Fibroblast of lung (primary cell): ENCODE measurements at places on chromosomes 6 and 20.
A peak's percentile ranks its signal among the peaks of the same experiment; 100 is the strongest.

GRCh38 chr6:74657011-74657410 is 548.8 kb downstream of the COL12A1 start:
- DNase-seq = no peak
- H3K36me3 ChIP-seq = no peaks in the 10 kb centered on the region
- no peaks in the 10 kb centered on the region for H3K27me3 ChIP-seq
- no peak overlapping the region for H3K27ac ChIP-seq

GRCh38 chr6:156933201-156934068 is 156.3 kb downstream of the ARID1B start:
- no peak overlapping the region for H3K4me3 ChIP-seq
- no peak overlapping the region for H3K27ac ChIP-seq
- no peak for DNase-seq
- H3K27me3 ChIP-seq = no peaks in the 10 kb centered on the region

GRCh38 chr6:161001421-161001820 is 9.9 kb downstream of the MAP3K4 start:
- H3K4me1 ChIP-seq = no peaks in the 10 kb centered on the region
- H3K36me3 ChIP-seq = no peaks in the 10 kb centered on the region
- H3K27ac ChIP-seq = no peak overlapping the region
- H3K4me3 ChIP-seq = no peak overlapping the region

GRCh38 chr6:79042799-79043126 is 35.3 kb downstream of the PHIP start:
- H3K27ac ChIP-seq = no peak overlapping the region
- H3K4me1 ChIP-seq = no peaks in the 10 kb centered on the region
- DNase-seq = no peak

- no peak overlapping the region for H3K27ac ChIP-seq
- H3K27me3 ChIP-seq = no peaks in the 10 kb centered on the region
- no peak overlapping the region for H3K4me3 ChIP-seq
- no peak for DNase-seq
- no peaks in the 10 kb centered on the region for H3K4me1 ChIP-seq
These were observed 69.7 kb upstream of the NHSL1 start for GRCh38 chr6:138568997-138569396.

DNA sequence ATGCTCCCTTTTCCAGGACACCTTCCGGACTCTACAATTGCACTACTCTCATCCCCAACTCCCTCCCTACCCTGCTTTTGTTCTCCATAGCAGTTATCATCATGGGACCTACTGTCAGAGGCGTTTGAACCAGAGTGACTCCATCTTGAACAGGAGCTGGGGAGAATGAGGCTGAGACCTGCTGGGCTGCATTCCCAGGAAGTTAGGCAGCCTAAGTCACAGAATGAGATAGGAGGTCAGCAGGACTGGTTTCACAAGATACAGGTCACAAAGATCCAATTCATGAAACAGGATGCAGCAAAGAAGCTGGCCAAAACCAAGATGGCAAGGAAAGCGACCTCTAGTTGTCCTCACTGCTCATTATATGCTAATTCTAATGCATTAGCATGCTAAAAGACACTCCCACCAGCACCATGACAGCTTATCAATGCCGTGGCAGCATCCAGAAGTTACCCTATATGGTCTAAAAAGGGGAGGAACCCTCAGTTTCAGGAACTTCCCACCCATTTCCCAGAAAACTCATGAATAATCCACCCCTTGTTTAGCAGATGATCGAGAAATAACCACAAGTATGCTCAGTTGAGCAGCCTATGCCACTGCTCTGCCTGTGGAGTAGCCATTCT is 15.6 kb downstream of the SLC13A3 start:
- H3K27me3 ChIP-seq = no peaks in the 10 kb centered on the region
- no peak overlapping the region for H3K4me3 ChIP-seq
- H3K27ac ChIP-seq = no peak overlapping the region

GRCh38 chr6:19301980-19302379 is 535.2 kb upstream of the ID4 start:
- H3K36me3 ChIP-seq = no peaks in the 10 kb centered on the region
- H3K4me3 ChIP-seq = no peak overlapping the region
- no peaks in the 10 kb centered on the region for H3K27me3 ChIP-seq
- H3K4me1 ChIP-seq = no peaks in the 10 kb centered on the region
- DNase-seq = peak; percentile 83
- no peak overlapping the region for H3K27ac ChIP-seq

DNA sequence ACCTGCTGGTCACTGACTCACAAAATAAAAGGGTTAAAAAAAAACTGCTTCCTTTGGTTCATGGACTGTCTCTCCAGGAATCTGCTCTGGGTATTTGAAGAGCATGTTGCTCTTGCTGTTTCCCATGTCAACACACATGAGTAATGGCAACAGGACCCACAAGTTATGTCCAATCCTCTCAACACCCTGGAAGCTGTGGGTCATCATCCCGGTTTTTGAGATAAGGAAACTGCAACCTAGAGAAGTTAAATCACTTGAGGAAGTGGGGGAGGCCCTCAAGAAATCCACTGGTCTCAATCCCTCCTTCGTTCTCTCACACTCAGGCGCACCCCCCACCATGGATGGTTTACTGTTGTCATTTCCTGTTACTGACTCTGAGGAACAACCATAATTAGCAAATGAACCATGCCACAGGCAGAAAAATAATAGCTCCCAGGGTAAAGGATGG is 12.4 kb downstream of the MAP1LC3A start:
- no peak overlapping the region for H3K4me3 ChIP-seq
- H3K27ac ChIP-seq = no peak overlapping the region
- peak; percentile 86 for DNase-seq
- no peaks in the 10 kb centered on the region for H3K4me1 ChIP-seq

DNA sequence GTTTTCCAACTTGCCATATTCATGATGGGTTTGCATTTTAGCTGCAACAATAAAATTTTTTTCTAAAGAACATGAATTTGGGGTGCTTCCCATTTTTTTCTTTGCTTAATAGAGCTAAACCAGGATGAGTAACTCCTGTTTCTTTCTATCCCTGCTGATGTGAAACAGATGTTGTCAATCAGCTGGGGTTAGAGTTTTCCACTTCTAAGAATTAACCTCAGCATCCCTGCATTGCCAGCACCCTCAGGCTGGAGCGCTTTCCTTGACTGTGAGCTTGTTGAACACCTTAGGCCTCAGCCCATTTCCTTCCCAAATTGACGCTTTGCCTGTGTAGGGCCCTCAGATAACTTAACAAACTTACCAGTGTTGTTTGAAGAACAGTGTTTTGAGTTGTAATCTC is 74.5 kb downstream of the PTPN1 start:
- H3K36me3 ChIP-seq = peaks cover 24% of the 10 kb centered on the region
- no peak for DNase-seq
- H3K4me1 ChIP-seq = no peaks in the 10 kb centered on the region
- no peak overlapping the region for H3K4me3 ChIP-seq
- H3K27me3 ChIP-seq = no peaks in the 10 kb centered on the region

- H3K27ac ChIP-seq = no peak overlapping the region
- H3K27me3 ChIP-seq = peaks cover 8% of the 10 kb centered on the region
- no peak for DNase-seq
These were observed 83.5 kb downstream of the CD164 start for GRCh38 chr6:109298605-109299264.

DNA sequence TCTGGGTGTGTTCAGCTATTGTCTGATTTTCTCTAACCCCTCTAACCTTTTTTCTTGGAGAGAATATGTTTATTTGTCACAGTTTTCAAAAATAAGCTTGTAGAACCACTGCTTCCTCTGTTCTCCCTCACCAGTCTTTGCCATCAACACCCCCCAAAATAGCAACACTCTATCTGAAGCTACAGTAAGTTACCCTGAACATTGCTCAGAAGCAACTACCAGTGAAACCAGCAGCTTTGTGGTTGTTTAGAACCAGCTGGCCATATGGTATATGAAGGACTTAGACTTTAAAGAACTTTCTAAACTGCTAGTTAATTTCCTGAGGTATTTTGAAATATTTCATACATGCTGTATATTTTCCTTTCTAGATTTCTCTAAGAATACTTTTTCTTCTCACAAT is 242.9 kb downstream of the KHDRBS2 start:
- H3K36me3 ChIP-seq = no peaks in the 10 kb centered on the region
- H3K27ac ChIP-seq = no peak overlapping the region
- no peaks in the 10 kb centered on the region for H3K4me1 ChIP-seq
- H3K27me3 ChIP-seq = no peaks in the 10 kb centered on the region
- no peak overlapping the region for H3K4me3 ChIP-seq

GRCh38 chr20:44738813-44739477 is 6.7 kb upstream of the KCNK15 start:
- H3K36me3 ChIP-seq = no peaks in the 10 kb centered on the region
- no peak overlapping the region for H3K4me3 ChIP-seq
- H3K4me1 ChIP-seq = peaks cover 2% of the 10 kb centered on the region

DNA sequence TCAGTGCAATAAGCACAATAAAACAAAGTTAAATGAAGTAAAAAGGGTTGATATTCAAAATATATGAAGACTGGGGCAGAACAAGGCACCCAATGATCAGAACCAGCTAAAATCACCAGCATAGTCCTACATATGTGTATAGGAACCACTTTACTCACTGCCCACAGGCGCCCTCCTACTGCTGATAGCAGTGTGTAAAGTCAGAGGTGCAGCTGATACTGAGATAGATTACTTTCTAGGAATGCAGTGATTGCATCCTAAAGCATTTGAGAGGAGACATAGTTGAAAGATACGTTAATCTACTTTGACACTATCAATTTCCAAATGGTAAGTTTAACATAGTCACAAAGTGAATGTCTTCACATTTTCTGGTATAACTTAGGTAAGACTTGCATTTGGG is 161.1 kb upstream of the MCHR2 start:
- no peak overlapping the region for H3K27ac ChIP-seq
- H3K27me3 ChIP-seq = peaks cover 2% of the 10 kb centered on the region
- DNase-seq = no peak
- H3K36me3 ChIP-seq = no peaks in the 10 kb centered on the region

DNA sequence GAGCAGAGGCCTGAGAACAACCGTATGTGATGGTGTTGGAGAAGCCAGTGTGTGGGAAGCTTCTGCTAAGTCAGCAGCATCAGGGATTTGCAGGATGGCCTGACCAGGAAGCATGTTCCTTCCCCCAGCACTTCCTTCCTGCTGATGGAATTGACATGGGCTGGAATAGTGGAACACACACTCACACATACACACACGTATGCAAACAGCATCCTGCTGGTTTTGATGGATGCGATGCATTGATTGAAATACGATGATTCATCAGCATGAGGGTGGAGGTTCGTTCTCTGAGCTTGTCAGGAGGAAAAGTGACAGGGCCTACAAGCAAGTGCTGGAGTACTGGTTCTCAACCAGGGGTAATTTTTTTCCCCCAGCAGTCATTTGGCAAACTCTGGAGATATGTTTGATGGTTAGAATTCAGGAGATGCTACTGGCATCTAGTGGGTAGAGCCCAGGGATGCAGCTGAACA is 229.1 kb downstream of the NFATC2 start:
- DNase-seq = no peak
- no peak overlapping the region for H3K27ac ChIP-seq
- no peaks in the 10 kb centered on the region for H3K27me3 ChIP-seq
- no peaks in the 10 kb centered on the region for H3K4me1 ChIP-seq

- no peak overlapping the region for H3K27ac ChIP-seq
- no peaks in the 10 kb centered on the region for H3K4me1 ChIP-seq
- no peaks in the 10 kb centered on the region for H3K36me3 ChIP-seq
- no peak for DNase-seq
These were observed 6.3 kb upstream of the PPP1R16B start for GRCh38 chr20:38799203-38799602.

DNA sequence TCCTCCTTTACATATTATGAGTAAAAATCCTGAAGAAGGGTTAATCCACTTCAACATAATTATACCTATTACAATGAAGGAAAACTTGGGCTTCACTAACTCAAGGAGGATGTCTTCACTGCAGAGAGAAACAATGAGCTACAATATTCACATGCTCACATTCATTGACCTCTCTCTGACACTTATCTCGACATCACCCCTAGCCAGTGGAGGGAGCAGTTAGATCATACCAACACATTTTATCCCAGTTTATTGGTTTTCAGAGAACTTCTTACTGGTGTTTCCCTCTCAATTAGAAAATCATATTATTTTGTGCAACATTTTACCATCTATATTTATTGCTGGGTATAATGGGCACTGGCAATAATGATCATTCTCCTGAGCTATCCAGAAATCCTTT is 646.5 kb downstream of the TENT5A start:
- no peaks in the 10 kb centered on the region for H3K4me1 ChIP-seq
- no peaks in the 10 kb centered on the region for H3K36me3 ChIP-seq
- H3K4me3 ChIP-seq = no peak overlapping the region
- no peak for DNase-seq

DNA sequence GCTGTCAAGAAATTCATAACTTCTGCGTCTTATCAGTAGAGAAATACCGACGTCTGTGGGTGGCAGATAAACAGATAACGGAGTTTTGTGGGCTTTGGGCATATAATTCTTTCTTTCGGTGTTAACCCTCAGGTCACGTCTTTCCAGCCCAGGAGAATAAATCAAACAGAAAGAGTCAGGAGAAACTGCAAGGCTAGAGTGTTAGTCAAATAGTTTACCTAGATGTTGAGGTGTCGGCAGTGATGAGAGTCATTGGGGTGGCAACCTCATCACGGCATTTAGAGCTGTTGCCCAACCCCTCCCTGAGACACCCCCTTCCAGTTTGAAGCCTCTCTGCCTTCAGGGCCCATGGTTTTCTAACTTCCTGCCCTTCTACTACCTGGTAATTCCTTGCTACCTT is 49.5 kb downstream of the ADTRP start:
- no peaks in the 10 kb centered on the region for H3K36me3 ChIP-seq
- DNase-seq = no peak
- no peak overlapping the region for H3K4me3 ChIP-seq
- H3K27ac ChIP-seq = no peak overlapping the region
- H3K27me3 ChIP-seq = no peaks in the 10 kb centered on the region

- no peak overlapping the region for H3K27ac ChIP-seq
- no peaks in the 10 kb centered on the region for H3K4me1 ChIP-seq
- H3K4me3 ChIP-seq = no peak overlapping the region
These were observed 6.0 kb downstream of the DLGAP4 start for GRCh38 chr20:36311854-36312723.
